ENCODE measurements at places on chromosomes 16 and 17.

GRCh38 chr16:4006397-4006999 lies 109.7 kb downstream of the ADCY9 start:
- DNase-seq, result no peak

GRCh38 chr17:78144147-78144719 lies 2.0 kb upstream of the C17orf99 start:
- DNase-seq, result peak; percentile 96

- DNase-seq, result no peak
Observed at GRCh38 chr17:28974451-28974850, 23.1 kb upstream of the PHF12 start.

DNA sequence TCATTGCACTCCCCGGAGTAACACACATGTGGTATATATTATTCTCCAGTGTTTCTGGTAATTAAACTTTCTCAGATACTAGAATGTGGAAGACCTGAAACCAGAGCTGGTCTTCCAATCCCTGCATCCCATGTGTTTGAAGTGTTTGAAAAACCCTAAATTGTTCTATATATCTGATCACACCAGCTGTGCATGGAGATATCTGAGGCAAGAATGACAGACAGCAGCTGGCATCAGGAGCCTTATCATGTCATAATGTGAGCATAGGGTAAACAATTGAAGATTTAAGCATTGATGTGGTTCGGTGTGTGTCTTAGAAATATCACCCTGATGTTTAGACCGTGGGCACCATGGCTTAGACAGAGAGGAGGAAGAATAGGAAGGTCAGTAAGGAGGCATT lies 251.0 kb downstream of the CDH11 start:
- DNase-seq, result no peak

DNA sequence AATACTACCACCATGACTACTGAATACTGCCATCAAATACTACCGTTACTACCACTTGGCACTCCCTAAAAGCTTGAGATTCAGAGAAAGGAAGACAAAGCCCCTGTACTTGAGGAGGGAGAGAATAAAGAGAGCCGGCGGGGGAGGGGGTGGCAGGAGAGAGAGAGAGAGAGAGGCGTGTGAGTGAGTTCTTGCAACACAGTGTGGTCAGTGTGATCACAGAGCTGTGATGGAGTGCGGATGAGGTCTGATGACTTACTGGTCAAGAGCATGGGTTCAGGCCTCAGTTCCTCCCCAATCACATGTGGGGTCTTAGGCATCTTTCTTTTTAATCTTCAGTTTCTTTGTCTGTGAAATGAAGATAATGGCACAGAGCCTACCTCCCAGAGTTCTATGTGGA lies 19.2 kb downstream of the PRKCB start:
- DNase-seq, result no peak

GRCh38 chr16:85781695-85782370 lies 17.5 kb downstream of the EMC8 start:
- peak; percentile 6 for DNase-seq

DNA sequence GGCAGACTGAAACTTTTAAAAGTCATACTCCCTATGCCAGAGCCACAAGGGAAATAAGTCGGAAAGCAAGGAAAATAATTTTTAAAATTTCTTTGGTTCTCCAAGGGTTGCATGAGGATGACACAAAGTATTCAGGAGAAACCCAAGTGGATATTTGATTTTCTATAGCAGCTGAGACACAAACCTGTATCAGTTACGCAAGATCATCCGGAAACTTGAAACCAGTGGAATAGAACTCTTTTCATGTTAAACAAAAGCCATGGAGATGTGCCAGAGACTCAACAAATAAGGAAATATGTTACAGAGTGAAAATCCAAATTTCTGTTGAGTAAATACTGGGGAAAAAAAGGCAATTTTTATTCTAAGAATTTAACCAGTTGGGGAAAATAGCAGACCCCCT lies 294.7 kb downstream of the KIF2B start:
- no peak for DNase-seq

DNA sequence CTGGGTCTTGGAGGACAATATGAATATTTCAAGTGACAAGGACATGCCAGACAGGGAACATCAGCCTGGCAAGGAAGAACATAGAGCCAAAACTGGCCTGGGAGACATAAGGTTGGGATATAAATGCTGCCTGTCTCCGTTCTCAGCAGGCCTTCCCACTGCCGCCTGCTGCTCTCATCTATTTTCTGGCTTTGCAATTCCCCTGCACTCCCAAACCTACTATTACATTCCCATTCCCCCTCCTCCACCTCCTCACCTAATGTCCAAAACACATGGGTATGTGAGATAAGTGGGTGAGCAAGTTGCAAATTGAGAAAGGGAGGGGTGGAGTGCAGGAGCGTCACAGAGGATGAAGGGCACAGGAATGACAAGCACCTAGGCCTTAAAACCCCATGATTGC lies 244.3 kb upstream of the CDH8 start:
- DNase-seq, result no peak
